Spleen (tissue), 13 donors: ENCODE measurements at places on chromosomes 1 and 21. TPM values are rescaled to one million over a fixed set of nuclear protein-coding genes. Genes with fewer than 3 reads are reported as not detected.

DNA sequence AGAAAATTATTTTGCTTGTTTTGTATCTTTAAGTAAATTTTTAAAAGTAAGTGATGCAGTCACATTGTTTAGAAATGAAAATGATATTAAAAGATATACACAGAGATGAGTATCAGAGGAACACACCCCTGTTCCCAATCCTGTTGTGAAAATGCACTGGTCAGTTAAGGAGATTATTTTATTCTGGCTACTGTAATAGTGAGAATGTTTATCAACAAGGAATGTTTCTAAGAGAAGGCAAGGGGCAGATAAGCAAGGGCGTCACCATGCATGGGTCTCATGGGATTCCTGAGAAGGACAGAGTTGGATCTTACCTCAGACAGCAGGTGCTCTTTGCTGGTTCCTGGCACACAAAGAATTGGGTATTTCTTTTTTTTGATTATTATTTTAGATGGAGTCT, 21.8 kb downstream of the C1orf52 start:
- no peak overlapping the region for H3K4me3 ChIP-seq
- no peaks in the 10 kb centered on the region for H3K27me3 ChIP-seq
- no peaks in the 10 kb centered on the region for H3K4me1 ChIP-seq
- H3K36me3 ChIP-seq, result no peaks in the 10 kb centered on the region

DNA sequence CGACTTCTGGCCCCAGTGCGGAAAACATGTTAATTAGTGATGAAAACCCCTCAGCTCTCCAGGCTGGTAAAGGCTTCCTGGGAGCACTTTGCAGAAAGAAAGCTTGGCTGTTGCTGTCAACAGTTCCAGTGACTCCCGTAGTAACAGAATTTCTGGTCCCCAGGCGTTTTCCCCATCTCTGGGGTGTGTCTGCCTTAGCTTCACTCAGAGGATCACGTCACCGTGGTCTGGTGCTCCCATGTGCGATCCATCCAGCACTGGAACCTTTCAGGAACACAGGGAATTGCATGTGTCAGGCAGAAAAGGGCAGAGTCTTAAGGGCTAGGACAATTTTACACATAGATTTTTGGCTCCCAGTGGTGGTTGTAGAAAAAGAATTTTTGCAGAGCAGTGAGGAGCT, 470.4 kb upstream of the USP24 start:
- DNase-seq, result no peak
- H3K36me3 ChIP-seq, result no peaks in the 10 kb centered on the region
- no peaks in the 10 kb centered on the region for H3K27me3 ChIP-seq
- H3K4me1 ChIP-seq, result no peaks in the 10 kb centered on the region

DNA sequence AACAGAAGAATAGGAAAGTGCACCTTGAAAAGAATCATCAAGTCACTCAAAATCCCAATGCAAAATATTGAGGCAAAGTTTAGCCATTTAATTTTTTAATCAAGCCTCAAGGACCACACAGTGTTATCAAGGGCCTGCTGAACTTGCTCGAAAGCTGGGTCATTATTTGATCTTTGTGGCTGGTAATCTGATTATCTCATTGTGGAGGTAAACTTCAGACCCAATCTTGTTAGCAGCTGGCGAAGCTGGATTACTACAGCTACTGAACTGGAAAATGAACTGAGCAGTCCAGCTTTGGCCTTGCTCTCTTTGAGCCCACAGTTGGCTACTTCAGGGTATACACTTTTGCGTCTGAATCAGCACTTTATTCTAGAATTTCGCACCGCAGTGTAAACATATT, 94.4 kb downstream of the BARHL2 start:
- H3K27me3 ChIP-seq, result no peaks in the 10 kb centered on the region
- no peak for DNase-seq
- no peaks in the 10 kb centered on the region for H3K36me3 ChIP-seq

GRCh38 chr21:40622531-40622930, 224.4 kb downstream of the DSCAM start:
- H3K36me3 ChIP-seq, result no peaks in the 10 kb centered on the region
- H3K4me1 ChIP-seq, result no peaks in the 10 kb centered on the region
- H3K27me3 ChIP-seq, result no peaks in the 10 kb centered on the region
- H3K4me3 ChIP-seq, result no peak overlapping the region

TIE1 gene
- 66.8 TPM for total RNA-seq

DNA sequence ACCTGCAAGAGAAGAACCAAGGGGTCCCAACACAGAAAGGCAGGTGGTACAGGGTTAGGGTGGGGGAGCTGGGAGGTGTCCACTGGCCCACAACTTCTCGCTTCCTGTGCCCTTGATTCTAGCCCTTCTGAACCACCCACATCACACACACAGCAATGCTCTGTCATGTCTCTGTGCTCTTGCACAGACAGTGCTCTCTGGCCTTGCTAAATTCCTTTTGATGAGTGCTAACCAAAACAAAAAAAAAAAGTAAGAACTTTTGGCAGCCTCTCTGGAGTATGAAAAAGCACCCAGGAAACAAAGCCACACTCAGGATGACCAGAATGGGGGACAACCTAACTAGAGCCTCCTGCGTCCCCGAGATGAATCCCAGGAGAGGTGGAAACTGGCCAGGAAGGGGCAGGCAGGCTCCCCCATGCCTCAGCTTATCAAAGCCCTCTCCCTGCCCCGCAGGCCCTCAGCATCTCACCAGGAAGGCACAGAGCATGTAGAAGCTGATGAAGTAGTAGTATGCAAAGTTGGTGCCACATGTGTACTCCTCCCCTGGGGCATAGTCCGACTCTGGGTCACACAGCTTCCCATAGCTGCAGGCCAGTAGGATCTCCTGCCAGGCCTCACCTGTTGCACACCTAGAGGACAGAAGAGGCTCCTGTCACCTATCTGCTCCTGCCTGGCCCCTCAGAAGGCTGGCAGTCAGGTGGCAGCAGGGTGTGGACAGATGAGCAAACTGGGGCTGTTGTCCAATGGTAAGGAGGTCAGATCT, 27.2 kb upstream of the KIF21B start:
- no peak for DNase-seq
- no peaks in the 10 kb centered on the region for H3K4me1 ChIP-seq
- H3K36me3 ChIP-seq, result no peaks in the 10 kb centered on the region
- H3K27ac ChIP-seq, result no peak overlapping the region
- no peaks in the 10 kb centered on the region for H3K27me3 ChIP-seq

ST6GALNAC3 gene
- 8.1 TPM for total RNA-seq

IFNGR2 gene
- 114 TPM for total RNA-seq

SELENBP1 gene
- total RNA-seq, result 114 TPM

MIXL1 gene
- total RNA-seq, result 1.2 TPM

- H3K36me3 ChIP-seq, result no peaks in the 10 kb centered on the region
- DNase-seq, result peak; percentile 72
- peaks cover 47% of the 10 kb centered on the region for H3K27me3 ChIP-seq
- peaks cover 24% of the 10 kb centered on the region for H3K4me1 ChIP-seq
- H3K4me3 ChIP-seq, result peak overlapping the region; percentile 28
Observed at GRCh38 chr1:40784141-40784770, 669 bp downstream of the KCNQ4 start.

GJA5 gene
- total RNA-seq, result 2.9 TPM

DNA sequence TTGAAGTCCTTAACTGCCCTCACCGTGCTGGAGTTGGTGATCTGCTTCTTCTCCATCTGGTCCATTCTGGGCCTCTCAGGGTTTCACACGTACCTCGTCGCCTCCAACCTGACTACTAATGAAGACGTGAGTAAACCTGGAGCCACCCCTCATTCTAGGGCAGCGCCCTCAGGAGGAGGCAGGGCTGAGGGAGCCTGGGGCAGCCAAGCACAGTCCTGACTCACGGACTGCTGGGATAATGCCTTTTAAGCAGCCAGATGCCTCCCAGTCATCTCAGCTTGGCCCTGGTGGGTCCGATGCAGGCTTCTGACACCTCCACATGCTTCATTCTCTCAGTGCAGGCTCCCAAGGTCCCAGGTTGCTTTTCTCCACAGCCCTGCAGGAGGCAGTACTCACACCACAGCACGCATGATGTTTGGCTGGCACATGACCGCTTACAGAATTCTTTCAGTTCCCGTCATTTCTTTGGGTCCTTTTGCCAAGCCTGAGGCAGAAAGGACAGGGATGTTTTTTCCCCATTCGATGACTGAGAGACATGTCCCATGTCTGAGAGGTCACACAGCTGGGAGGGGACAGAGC, 11.8 kb upstream of the SFN start:
- peaks cover 9% of the 10 kb centered on the region for H3K4me1 ChIP-seq
- no peak overlapping the region for H3K4me3 ChIP-seq
- H3K27ac ChIP-seq, result no peak overlapping the region

GRCh38 chr1:215710036-215710898, 143.2 kb downstream of the KCTD3 start:
- no peaks in the 10 kb centered on the region for H3K4me1 ChIP-seq
- no peak for DNase-seq
- H3K36me3 ChIP-seq, result no peaks in the 10 kb centered on the region
- H3K4me3 ChIP-seq, result no peak overlapping the region
- H3K27ac ChIP-seq, result no peak overlapping the region

KIF26B gene
- total RNA-seq, result 1.2 TPM

GRCh38 chr1:206581571-206581981, 30.7 kb downstream of the EIF2D start:
- peaks cover 76% of the 10 kb centered on the region for H3K4me1 ChIP-seq

HSD3B1 gene
- total RNA-seq, result not detected

GRCh38 chr1:174990382-174990999, 9.3 kb upstream of the CACYBP start:
- H3K4me3 ChIP-seq, result peak overlapping the region; percentile 65
- no peak for DNase-seq
- no peaks in the 10 kb centered on the region for H3K27me3 ChIP-seq

DNA sequence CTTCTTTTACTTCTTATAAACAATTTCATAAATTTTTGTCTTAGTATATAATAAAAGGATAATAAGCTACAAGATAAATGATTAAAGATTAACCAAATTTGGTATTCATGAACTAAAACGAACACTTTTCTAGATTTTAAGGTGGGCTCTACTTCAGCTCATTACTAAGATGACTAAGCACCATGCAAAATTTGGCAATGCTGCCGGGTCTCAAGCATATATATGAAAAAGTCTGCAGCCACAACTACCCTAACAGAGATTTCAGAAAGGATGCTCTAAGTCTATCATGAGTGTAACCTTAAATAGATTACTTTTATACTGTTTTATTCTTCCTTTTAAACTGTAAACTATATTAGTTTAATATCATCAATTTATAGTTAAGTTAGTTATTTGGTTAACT, 47.8 kb downstream of the BRWD1 start:
- H3K4me1 ChIP-seq, result no peaks in the 10 kb centered on the region
- H3K27ac ChIP-seq, result no peak overlapping the region
- H3K4me3 ChIP-seq, result no peak overlapping the region
- H3K27me3 ChIP-seq, result no peaks in the 10 kb centered on the region
- H3K36me3 ChIP-seq, result peaks cover 70% of the 10 kb centered on the region
- DNase-seq, result no peak
